Bone marrow (tissue), 2 donors: ENCODE measurements at places on chromosomes 12 and 14.
A peak's percentile ranks its signal among the peaks of the same experiment; 100 is the strongest.

GRCh38 chr12:2555487-2556082, 239.2 kb upstream of the FKBP4 start:
- no peak for DNase-seq

DNA sequence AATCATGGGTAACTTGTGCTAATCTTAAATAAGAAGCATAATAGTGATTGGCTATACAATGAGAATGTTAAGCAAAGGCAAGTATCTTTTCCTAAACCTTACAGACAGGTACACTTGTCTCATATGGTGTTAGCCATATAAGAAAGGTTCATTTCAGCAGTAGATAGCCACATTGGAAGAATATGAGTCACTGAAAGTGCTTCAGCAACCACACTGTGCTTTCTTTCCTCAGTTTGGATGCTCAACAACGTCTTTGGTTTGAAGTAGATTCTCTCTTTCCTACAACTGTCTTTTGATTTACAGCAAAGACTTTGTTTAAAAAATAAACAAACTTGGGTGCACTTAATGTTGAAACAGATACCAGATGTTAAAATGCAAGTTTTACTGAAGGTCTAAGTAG, 8.9 kb downstream of the DDHD1 start:
- no peak for DNase-seq

GRCh38 chr12:104652910-104653309, 196.2 kb downstream of the CHST11 start:
- no peak for DNase-seq

DNA sequence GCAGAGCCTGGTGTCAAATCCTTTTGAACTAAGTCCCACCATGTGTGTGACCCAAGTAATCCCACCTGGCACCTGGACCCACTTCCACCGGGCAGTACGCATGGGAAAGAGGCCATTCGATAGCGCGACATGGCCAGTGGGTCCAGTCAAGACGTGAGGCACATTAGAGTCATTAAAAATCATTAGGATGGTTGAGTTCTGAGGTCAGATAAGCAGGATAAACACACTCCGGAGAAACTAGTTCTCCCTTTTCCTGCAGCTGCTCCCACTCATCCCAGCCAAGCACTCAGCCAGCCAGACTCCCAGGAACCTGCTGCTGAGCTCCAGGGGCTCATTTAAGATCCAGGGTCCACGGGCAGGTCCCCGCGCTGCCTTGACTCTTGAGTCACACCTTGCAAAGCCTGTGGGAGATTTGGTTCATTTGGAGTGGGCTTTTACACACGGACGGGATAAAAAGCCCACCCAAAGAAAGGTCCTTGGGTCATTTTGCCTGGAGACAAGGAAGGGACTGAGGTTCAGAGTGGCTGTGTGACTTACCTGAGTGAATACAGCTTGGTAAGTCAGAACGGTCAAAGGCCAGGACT, 313.9 kb downstream of the BCL11B start:
- DNase-seq = no peak

DNA sequence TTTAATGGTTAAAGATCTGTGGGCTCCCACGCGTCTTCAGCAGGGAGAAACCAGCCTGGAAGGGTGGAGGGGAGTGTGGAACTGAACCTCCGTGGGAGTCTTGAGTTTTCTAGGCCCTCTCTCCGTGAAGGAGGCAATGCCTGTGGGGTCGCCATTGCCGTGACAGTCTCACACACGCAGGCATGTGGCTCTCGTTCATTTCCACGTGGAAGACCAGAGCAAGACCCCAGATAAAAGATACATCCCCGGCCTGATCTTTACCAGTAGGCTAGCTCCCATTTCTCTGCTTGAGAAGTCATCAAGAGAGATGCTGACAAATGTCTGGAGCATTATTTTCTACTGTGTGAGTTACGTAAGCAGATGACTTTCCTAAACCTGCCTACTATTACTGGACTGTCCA, 491.7 kb upstream of the LMO3 start:
- DNase-seq = no peak

- no peak for DNase-seq
Measured at GRCh38 chr12:115135800-115136211, 451.8 kb upstream of the TBX3 start.

DNA sequence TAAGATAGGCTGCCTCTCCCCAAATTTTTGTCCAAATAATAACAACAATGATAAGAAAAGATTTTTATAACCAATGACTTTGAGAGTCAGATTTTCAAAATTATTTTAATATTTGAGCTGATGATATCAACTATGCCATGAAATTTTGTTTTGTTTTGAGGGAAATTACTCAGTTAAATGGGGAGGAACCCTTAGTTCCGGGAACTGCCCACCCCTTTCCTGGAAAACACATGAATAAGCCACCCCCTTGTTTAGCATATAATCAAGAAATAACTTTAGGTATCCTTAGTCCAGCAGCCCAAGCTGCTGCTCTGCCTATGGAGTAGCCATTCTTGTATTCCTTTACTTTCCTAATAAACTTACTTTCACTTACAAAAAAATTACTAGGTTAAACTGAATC, 61.4 kb downstream of the HMGA2 start:
- no peak for DNase-seq

DNA sequence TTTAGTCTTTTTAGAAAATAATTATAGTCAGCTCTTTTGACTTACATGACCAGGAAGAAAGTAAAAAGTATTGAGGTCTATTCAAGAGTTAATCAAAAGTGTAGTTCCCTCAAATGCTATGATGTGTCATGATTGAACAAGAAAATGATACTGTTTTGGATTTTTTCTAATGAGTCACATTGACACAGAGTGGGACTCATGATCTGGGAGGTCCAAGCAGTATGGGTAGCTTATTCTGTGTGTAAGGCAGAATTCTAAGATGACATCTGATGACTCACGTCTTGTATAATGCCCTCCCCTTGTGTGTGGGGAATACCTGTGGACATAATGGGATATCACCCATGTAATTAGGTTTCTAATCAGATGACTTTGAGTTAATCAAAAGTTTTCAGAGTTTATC, 178.1 kb upstream of the DDHD1 start:
- no peak for DNase-seq

GRCh38 chr12:20625531-20625930, 69.6 kb upstream of the SLCO1C1 start:
- no peak for DNase-seq

- peak; percentile 42 for DNase-seq
Measured at GRCh38 chr12:108633534-108634248, at the start of gene SELPLG. Gene SELPLG, minus strand, starts transcription at chr12:108633894. Its CDS starts 9,587 bp downstream, at chr12:108624307.
